Naive B cell (primary cell): ENCODE measurements at places on chromosomes 11 and 22.

- H3K27ac ChIP-seq = no peak overlapping the region
- H3K27me3 ChIP-seq = no peaks in the 10 kb centered on the region
- no peaks in the 10 kb centered on the region for H3K4me1 ChIP-seq
- H3K4me3 ChIP-seq = no peak overlapping the region
Measured at GRCh38 chr11:115191761-115192160, 312.5 kb downstream of the CADM1 start.

DNA sequence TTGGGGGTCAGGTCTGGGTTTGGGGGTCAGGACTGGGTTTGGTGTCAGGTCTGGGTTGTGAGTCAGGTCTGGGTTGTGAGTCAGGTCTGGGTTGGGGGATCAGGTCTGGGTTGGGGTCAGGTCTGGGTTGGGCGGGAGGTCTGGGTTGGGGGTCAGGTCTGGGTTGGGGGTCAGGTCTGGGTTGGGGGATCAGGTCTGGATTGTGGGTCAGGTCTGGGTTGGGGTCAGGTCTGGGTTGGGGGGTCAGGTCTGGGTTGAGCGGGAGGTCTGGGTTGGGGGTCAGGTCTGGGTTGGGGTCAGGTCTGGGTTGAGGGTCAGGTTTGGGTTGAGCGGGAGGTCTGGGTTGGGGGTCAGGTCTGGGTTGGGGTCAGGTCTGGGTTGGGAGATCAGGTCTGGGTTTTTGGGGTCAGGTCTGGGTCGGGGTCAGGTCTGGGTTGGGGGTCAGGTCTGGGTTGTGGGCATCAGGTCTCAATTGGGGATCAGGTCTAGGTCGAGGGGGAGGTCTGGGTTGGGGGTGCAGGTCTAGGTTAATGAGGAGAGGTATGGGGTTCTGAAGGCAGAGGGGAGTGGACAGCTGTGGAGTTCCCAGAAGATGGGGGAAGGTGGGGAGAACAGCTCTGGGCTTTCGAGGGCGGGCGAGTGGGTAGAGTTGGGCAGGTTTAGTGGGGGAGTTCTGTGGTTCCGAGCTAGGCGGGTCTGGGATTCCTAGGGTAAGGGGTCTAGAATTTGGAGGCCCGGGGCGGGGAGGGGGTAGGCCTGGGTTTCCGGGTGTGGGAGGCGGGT lies 629 bp downstream of the TTLL8 start:
- H3K27me3 ChIP-seq = peaks cover 53% of the 10 kb centered on the region
- no peak for DNase-seq
- H3K4me3 ChIP-seq = no peak overlapping the region
- no peaks in the 10 kb centered on the region for H3K36me3 ChIP-seq
- peaks cover 3% of the 10 kb centered on the region for H3K4me1 ChIP-seq

DNA sequence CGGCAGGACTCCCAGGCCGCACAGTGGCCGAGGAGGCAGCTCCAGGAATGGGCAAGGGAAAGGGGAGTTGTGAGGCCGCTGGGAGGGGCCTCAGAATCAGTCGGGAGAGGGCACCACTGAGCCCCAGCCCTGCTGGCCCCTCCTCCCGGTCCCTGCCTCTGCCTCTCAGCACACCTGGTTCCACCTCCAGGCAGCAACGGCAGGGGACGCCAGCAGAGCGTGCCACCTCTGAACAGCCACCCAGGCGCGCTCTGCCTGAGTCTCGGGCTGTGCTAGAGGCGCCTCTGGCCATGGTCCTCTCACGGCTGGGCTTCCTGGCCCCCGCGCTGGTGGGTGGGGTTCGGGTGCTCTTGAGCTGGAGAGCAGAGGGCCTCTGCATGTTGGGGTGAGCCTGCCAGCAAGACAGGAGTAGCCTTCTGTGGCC lies 33.0 kb downstream of the MOB2 start:
- H3K27me3 ChIP-seq = no peaks in the 10 kb centered on the region
- DNase-seq = peak; percentile 19
- no peaks in the 10 kb centered on the region for H3K36me3 ChIP-seq
- H3K4me1 ChIP-seq = no peaks in the 10 kb centered on the region
- H3K4me3 ChIP-seq = no peak overlapping the region
- H3K27ac ChIP-seq = no peak overlapping the region

GRCh38 chr11:134759855-134760254 lies 347.8 kb upstream of the B3GAT1 start:
- no peak overlapping the region for H3K27ac ChIP-seq
- H3K4me3 ChIP-seq = no peak overlapping the region
- H3K36me3 ChIP-seq = no peaks in the 10 kb centered on the region

GRCh38 chr22:43186272-43187170 lies at the start of gene TTLL12:
TSS of gene TTLL12 (minus strand) at chr22:43187134. CDS start at chr22:43187069, 65 bp downstream.
- peak; percentile 61 for DNase-seq
- H3K27ac ChIP-seq = peak within 1 kb of the TSS; percentile 98
- peak within 1 kb of the TSS; percentile 83 for H3K4me3 ChIP-seq

GRCh38 chr11:13896175-13896980 lies 66.1 kb upstream of the SPON1 start:
- peak overlapping the region; percentile 55 for H3K4me3 ChIP-seq
- peaks cover 6% of the 10 kb centered on the region for H3K27me3 ChIP-seq
- no peak for DNase-seq
- no peak overlapping the region for H3K27ac ChIP-seq

GRCh38 chr22:29689206-29689879 lies 30.5 kb upstream of the CABP7 start:
- no peaks in the 10 kb centered on the region for H3K4me1 ChIP-seq
- H3K27me3 ChIP-seq = no peaks in the 10 kb centered on the region
- H3K27ac ChIP-seq = no peak overlapping the region
- no peak for DNase-seq

DNA sequence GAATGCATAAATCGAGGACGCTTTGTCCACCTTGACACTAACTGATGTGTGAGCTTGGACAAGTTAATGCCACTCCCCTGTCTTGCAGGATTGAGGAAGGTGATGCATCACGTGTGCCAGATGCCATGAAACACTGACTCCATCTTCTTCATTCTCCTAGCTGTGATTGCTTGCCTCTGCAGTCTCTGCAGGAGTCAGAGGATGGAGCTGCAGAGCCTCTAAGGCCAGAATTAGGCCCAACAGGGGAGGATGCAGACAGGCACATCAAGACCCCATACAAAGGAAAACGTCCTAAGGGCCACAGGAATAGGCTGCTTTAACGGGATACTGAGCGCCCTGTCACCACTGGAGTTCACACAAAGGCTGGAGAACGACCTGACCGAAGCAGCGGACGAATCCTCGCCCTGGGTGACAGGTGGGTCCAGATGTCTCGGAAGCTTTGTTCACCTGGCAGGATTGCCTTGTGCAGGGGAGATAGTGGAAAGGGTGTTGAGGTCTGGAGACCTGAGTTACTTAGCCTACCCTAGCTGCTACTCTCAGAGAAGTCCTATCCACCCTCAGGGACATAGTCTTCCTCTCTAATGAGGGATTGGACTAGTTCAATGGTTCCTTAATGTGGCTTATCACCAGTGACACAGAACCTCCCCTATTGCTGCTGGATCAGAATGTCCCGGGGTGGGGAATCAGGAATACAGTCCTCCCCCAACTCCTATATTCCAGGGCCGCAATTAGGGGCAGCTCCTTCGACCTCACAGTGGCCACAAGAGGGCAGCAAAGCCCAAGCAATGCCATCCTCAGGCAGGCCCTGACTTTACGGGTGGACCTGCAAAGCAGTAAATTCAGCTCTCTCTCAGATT lies 32.4 kb downstream of the DBX1 start:
- peaks cover 39% of the 10 kb centered on the region for H3K27me3 ChIP-seq
- H3K4me3 ChIP-seq = no peak overlapping the region
- peak; percentile 40 for DNase-seq

DNA sequence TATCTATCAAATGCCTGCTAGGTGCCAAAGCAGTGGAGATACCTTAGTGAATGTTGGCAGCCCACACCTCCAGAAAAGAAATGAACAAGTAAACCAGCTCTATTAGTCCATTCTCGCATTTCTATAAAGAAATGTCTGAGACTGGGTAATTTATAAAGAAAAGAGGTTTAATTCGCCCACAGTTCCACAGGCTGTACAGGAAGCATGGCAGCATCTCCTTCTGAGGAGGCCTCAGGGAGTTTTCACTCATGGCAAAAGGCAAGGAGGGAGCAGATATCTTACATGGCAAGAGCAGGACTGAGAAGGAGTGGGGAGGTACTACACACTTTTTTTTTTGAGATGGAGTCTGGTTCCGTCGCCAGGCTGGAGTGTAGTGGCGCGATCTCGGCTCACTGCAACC lies 18.7 kb upstream of the ZC3H12C start:
- no peak overlapping the region for H3K4me3 ChIP-seq
- H3K4me1 ChIP-seq = no peaks in the 10 kb centered on the region
- peaks cover 4% of the 10 kb centered on the region for H3K36me3 ChIP-seq
- DNase-seq = no peak

DNA sequence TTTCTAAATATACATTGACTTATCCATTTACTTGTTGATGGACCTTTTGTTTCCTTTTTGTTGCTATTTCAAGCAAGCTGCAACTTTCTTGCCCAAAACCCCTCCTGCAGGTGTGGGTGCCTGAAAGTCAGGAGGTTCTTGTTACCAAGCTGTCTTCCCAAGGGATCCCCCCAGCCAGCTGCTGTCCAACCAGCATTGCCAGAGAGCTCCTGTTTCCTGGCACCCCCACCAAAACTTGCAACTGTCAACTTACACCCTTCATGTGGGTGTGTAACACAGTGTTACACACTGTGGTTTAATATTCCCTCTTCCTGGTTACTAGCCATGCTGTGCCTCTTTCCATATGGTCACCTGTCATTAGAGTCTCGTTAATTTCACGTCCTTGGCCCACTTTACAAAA lies 1.6 kb upstream of the KRTAP5-1 start:
- H3K4me1 ChIP-seq = peaks cover 8% of the 10 kb centered on the region
- peaks cover 5% of the 10 kb centered on the region for H3K36me3 ChIP-seq
- peak overlapping the region; percentile 25 for H3K4me3 ChIP-seq
- peaks cover 48% of the 10 kb centered on the region for H3K27me3 ChIP-seq
- no peak overlapping the region for H3K27ac ChIP-seq
- DNase-seq = no peak

DNA sequence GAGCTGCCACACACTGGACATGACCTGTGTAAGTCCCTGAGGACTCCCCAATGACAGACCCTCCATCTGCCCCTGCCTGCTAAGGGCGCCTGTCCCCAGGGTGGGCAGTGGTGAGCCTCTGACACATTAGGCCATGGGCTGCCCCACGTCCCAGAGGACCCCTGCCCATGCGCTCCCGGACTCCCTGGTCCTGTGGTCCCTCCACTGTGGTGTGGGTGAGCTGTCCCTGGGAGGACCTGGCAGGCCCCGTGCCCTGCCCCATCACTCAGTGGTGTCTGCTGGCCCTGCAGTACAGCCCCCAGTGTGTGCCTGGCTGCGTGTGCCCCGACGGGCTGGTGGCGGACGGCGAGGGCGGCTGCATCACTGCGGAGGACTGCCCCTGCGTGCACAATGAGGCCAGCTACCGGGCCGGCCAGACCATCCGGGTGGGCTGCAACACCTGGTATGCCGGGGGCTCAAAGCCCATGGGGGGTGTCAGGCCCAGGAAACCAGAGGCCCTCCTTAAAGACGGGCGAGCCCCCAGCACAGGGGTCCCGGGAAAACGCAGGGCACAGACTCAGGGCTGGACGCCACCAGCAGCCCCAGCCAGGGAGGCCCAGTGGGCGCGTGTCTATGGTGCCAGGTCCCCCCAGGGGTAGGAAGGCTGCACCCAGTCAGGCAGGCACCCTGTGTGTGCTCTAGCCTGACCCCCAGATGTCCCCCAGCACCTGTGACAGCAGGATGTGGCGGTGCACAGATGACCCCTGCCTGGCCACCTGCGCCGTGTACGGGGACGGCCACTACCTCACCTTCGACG lies 18.7 kb downstream of the MUC5AC start:
- H3K36me3 ChIP-seq = peaks cover under 1% of the 10 kb centered on the region
- no peak overlapping the region for H3K27ac ChIP-seq
- H3K4me1 ChIP-seq = no peaks in the 10 kb centered on the region
- DNase-seq = no peak

DNA sequence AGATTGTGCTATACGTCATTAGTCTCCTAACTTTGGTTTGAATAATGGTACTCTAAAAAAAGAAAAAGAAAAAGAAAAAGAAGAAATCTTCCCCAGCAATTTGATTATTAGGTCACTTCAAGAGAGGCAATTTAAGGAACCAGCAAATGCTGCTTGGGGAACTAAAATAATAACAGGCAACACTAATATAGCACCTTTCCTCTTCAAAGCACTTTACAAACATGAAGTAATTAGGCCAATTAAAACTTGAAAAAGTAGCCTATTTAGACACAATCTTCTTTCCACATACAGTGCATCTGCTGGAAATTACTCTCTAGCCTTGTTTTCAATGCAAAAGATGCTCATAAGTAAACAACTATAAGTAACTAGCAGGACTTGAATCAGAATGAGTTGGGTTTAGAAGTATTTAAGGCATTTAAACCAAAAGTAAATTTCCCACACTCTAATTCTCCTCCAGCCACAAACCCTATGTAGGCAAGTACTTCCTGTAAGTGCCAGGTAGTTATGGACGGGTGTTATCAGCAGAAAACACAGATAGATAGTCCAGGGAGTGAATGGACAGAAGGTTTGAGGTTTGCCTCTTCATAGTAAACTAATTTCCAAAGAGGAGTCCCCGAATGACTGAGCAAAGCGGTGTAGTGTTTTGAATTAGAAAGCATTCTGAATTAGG lies 44.5 kb downstream of the LRRC4C start:
- no peaks in the 10 kb centered on the region for H3K4me1 ChIP-seq
- no peaks in the 10 kb centered on the region for H3K36me3 ChIP-seq
- no peak for DNase-seq
- no peaks in the 10 kb centered on the region for H3K27me3 ChIP-seq
- H3K4me3 ChIP-seq = no peak overlapping the region

DNA sequence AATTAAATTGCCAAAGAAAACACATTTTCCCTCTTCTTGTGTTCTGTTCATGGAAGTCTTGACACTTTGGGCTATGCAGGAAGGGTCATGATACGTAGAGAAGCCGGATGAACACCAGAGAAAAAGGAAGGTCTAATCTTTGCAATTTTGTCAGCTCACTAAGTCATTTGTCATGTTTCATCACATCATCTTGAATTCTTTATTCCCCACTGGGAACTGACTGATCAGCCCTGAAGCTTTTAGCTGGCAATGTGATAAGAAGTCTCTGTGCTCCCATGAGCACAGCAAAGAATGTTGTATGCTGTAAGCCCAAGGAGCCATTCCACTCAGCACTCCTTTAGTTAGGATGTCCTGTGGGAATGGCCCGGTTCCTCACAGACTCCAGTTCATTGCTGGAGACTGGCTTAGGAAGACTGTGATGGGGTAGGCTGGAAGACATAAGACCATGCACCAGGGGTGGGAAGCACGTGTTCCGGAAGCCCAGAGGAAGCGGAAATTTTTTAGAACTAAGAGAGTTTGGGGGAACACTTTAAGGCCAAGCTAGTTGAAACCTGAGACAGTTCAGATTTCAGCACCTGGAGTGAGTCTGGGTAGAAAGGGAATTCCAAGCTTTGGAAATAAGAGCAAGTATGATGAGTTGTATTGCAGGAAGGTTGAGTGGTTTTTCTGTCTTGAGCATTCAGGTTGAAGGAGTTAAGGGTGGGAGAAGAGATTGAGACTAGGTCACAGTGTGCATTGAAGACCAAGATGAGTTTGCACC lies 306.7 kb upstream of the MTNR1B start:
- no peak overlapping the region for H3K27ac ChIP-seq
- H3K27me3 ChIP-seq = no peaks in the 10 kb centered on the region
- no peaks in the 10 kb centered on the region for H3K4me1 ChIP-seq
- H3K36me3 ChIP-seq = no peaks in the 10 kb centered on the region
